Hematopoietic multipotent progenitor cell (in vitro differentiated cells): ENCODE measurements at places on chromosomes 13 and 19. TPM values are rescaled to one million over a fixed set of nuclear protein-coding genes. Genes with fewer than 3 reads are reported as not detected.

GRCh38 chr19:33419788-33420130 lies 46.2 kb downstream of the CEBPG start:
- DNase-seq = no peak

DNA sequence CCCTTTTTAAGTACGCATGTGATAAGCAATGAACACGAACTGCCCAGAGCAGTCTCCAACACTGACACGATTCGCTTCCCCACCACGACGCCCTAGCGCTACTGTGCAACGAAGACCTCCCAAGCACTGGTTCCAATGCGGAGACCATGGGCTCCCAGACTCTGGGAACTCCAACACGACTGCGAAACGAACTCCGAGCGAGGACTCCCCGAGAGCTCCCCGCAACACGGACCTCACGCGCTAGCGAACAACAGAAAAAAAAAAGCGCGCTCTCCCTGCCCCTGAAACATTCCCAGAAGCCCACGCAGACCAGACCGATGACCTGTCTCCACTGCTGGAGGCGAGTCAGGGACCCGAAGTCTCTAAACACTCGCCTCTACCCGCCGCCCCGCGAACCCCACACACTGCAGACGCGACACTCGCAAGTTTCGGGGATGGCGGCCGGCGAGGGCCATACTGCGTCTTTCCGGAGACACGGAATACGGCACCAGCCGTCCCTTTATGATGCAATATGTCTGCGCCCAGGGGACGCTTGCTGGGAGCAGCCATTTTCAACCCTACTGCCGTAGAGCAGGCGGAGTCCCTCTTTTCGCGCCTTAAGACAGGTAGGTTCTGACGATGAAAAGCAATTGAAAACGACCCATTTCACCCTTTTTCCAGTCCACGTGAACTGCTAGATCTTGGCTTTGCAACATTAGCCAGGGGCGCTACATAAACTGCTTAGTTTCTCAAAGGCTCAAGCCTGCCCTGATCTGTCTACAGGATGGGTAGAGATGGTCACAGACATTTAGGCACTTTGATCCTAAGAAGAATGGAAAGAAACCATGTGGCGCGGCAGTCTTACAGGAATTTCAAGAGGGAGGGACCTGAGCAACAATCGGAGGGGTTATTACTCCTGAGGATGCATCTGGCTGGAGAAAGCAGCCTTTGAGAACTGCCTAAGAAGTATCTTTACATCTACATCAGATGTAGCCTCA lies at the start of gene ZNF577:
ZNF577 (minus strand) TSS at position 430 of the 977 bp plus-strand sequence. CDS start 7,569 bp downstream, outside the sequence.
- DNase-seq = peak; percentile 82

The CASP14 gene
- total RNA-seq = not detected

The NEK5 gene
- total RNA-seq = 0.27 TPM

The RXFP2 gene
- not detected for total RNA-seq
